ENCODE measurements at places on chromosomes 4 and X.
A peak's percentile ranks its signal among the peaks of the same experiment; 100 is the strongest.

DNA sequence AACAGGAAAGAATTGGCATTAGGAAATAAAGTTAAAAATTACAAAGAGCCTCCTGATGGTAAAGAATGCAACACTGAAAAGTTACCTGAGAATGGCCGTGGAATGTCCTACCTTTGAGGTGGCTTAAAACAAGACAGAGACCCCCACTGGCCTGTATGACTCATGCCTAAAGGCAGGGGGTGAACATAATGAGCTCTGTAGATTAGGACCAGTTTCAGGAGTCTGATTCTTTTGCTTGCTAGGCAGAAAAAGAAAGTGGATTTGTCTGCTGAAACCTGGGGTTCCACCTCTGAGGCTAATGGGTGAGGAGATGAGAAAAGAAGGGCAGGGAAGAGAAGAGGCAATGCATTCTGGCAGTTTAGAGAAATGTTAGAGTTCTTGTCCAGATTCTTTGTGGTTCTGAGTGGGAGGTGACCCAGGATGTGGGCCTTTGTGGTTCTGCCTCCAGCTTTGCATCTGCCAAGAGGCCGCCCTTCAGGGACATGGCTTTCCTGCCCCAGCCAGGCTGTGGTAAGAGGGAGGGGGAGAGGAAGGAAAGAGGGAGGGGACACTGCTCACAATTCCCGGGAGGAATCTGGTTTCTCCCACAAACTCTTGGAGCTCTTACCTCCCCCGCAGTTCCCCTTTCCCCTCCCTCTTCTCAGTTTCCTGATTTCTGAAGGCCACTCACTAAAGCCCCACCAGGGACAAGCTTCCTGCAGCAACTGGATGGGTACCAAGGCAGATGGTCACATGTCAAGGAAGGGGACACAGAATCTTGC is 109.6 kb downstream of the EFNB1 start:
- DNase-seq, result no peak

- DNase-seq, result no peak
Observed at GRCh38 chr4:18840481-18840880, 818.9 kb upstream of the LCORL start.

- DNase-seq, result no peak
Observed at GRCh38 chrX:2398064-2398656, 102.6 kb downstream of the DHRSX start.

DNA sequence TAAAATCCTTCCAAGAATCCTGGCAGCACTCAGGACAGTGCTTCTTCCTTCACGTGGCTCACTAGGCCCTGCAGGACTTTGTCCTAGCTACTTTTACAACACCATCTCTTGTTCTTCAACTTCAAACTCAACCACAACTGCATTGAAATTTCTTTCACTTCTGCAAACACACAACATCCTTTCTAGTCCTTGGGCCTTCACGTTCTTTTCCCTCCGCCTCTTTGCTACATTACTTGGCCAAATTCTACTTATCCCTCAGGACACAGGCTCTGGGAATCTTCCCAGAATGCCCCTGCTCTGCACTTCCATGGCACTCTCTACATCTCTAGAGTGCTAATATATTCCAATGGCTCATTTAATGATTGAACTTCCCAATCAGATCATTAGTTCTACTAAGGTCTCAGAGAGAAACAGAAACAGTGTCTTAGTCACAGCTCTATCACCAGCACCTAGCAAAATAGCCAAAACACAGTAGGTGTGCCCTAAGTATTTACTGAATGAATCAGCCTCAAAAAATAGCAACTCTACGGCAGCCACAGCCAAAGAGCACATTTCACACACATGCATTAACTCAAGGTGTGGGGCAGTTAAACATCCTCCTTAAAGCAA is 73.3 kb downstream of the MANBA start:
- no peak for DNase-seq

- DNase-seq, result no peak
Observed at GRCh38 chr4:6781113-6781512, 1.4 kb upstream of the KIAA0232 start.

- DNase-seq, result no peak
Observed at GRCh38 chrX:14509325-14510057, 19.8 kb upstream of the GLRA2 start.

DNA sequence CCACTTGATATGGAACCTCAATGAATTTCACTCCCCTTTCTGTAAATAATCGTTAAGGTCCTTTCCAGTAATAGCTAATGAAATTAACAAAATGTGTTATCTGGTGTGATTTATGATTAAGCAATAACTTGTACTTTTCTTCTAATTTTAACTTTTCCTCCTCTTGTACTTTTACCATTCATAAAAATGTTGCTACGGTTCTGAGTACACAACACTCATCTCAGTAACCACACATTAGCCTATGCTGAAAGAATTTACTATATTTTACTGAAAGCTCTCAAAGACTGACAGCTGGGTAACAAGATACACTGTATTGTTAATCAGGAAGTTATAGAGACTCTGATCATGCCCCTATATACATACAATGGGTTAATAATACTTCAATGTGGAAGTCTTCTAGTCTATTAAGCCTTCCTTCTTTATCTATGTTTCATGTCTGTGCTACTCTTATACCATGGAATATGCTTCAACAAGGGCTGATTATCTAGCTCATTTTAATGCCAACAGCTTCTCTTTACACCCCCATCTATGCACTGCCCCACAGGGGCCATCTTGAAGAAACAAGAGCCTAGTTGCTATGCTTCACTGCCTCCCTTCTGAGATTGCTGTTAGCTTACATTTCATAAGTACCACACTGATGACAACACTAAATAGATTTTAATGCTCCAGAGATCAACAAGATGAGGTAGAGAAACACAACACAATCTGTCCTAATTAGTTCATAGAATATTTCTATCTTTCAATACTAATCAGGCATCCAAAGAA is 39.1 kb downstream of the LAMP2 start:
- DNase-seq, result peak; percentile 37

DNA sequence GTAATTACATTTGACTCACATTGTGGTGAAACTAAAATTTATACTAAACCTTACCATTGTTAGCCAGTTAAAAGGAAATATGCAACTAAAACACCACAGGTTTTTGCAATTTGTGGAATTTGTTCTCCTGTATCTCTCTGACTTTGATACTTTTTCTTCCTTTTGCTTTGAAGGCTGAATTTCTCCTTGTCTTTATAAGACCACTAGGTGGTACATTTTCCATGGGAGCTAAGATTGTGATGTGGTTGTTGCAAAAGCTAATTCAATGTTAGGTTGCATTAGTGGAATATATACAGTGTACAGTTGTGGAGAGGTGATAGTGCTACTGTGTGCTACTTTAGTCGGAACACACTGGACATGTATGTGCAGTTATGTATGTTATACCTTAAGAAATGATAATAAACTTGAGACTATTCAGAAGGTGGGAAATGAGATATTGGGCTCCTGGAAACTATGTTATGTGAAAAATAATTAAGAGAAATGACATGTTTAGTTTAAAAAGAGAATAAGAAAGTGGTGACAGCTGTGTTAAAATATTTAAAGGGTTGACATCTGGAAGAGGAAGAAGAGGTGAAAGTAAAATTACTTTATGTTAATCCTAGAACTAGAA is 70.3 kb downstream of the ARL9 start:
- DNase-seq, result no peak

- no peak for DNase-seq
Observed at GRCh38 chr4:153228512-153229140, 24.4 kb downstream of the TRIM2 start.
